ENCODE measurements at places on chromosomes 16 and 17.

DNA sequence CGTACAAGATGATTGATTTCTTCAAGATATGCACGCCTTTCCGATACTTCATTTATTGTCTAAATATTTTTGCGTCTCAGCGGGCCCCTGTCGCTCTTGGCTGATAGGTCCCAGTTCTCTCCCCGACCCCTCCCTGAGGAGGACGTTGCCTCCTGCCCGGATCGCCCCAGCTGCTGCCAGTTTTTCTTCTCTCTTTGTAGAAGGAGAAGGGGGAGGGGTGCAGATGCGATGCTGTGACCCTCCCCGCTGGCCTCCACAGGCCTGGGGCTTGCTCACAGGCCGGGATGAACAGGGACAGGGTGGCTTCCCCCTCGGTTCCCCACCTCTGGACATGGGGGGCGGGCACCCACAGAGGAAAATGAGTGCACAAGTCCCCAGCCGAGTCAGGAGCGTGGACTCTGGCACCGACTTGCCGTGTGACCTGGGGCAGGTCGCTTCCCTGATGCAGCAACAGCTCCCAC lies 53.6 kb upstream of the ZC3H18 start:
- no peak for DNase-seq

- DNase-seq: no peak
These were observed 2.1 kb upstream of the SMIM22 start for GRCh38 chr16:4792951-4793513.

- DNase-seq: no peak
These were observed 77.2 kb downstream of the KATNIP start for GRCh38 chr16:27627136-27627535.

DNA sequence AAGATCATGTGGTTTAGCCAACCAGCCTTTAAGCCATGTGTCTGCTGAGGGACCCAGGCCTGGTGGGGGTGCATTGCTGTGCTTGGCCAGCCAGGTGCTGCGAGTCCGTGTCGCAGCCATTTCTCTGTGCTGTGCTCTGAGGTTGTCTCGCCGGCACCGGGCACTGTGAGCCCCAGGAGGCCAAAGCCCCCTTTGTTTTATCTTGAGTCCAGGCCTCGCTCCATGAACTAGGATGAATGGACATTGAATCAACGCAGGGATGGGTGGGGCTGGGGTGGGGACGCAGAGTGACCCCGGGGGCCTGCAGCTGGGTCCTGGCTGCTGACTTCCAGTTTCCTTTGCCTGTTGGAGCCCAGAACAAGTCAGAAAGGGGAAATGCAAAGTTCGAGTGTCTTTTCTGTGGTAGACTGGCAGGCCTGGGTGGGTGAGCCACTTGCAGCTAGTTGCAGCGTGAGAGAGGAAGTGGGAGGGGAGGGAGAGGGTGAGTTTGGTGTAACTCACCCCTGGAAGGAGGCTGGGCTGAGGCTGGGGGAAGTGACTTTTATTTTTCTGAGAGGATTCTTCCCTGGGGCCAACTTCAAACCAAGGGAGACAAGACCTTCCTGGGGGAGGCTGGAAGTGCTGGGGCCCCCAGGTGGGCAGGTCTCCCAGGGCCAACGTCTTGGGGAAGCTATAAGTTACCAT lies 324.7 kb downstream of the SEC14L1 start:
- DNase-seq: peak; percentile 90

DNA sequence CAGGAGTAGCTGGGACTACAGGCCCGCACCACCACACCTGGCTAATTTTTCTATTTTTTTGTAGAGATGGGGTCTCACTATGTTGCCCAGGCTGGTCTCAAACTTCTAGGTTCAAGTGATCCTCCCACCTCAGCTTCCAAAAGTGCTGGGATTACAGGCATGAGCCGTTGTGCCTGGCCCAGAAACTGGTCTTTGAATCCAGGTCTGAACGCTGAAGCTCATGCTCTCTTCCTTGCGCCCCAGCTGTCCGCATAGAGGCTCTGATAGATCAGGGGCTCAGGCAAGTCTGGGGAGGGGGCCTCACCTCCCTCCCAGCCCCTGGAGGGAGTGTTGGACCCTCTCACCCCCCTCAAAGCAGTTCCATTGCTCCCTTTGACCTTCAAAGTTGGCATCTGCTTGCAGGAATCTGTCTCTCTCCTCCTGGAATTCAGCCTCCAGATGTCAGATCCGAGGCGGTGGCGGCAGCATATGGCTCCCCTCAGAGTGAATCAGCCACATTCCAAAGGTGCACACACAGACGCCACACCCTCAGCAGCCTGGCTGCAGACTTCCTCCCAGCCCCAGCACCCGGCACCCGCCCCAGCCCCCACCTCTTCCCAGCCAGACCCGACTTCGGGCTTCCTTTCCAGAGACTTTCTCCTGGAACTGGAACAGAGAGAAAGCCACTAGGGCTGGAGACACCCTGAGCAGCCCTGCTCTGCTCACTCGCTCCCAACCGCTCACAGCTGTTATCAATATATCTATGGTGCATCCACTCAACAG lies 16.9 kb upstream of the GLIS2 start:
- no peak for DNase-seq

DNA sequence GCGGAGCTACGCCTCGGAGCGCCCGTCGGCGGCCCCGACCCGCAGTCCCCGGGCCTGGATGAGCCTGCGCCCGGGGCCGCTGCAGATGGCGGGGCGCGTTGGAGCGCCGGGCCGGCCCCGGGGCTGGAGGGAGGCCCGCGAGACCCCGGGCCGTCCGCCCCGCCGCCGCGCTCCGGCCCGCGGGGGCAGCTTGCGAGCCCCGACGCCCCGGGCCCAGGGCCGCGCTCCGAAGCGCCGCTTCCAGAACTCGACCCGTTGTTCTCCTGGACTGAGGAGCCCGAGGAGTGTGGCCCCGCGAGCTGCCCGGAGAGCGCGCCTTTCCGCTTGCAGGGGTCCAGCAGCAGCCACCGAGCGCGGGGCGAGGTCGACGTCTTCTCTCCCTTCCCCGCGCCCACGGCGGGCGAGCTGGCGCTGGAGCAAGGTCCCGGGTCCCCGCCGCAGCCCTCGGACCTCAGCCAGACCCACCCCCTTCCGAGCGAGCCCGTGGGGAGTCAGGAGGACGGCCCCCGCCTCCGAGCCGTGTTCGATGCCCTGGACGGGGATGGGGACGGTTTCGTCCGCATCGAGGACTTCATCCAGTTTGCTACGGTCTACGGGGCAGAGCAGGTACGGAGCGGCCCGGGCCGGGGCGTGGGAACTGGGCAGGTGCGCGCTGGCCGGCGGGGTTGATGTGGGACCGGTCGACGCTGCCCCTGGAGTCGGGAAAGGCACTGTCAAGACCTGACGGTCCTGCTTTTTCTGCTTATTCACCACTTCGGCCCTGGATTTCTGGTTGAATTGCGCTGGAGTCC lies 861 bp downstream of the RAB11FIP3 start:
- DNase-seq: peak; percentile 33

DNA sequence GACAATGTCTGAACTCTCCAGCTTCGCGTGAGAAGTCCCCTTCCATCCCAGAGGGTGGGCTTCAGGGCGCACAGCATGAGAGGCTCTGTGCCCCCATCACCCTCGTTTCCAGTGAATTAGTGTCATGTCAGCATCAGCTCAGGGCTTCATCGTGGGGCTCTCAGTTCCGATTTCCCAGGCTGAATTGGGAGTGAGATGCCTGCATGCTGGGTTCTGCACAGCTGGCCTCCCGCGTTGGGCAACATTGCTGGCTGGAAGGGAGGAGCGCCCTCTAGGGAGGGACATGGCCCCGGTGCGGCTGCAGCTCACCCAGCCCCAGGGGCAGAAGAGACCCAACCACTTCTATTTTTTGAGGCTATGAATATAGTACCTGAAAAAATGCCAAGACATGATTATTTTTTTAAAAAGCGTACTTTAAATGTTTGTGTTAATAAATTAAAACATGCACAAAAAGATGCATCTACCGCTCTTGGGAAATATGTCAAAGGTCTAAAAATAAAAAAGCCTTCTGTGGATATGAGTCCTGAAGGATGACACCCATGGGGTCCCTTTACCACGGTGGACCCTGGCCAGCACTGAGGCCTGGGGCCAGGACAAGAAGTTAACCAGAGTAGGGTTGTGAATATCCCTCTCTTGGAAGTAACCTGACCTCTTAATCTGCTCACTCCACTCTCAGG lies 10.5 kb upstream of the ITGAD start:
- DNase-seq: peak; percentile 91

DNA sequence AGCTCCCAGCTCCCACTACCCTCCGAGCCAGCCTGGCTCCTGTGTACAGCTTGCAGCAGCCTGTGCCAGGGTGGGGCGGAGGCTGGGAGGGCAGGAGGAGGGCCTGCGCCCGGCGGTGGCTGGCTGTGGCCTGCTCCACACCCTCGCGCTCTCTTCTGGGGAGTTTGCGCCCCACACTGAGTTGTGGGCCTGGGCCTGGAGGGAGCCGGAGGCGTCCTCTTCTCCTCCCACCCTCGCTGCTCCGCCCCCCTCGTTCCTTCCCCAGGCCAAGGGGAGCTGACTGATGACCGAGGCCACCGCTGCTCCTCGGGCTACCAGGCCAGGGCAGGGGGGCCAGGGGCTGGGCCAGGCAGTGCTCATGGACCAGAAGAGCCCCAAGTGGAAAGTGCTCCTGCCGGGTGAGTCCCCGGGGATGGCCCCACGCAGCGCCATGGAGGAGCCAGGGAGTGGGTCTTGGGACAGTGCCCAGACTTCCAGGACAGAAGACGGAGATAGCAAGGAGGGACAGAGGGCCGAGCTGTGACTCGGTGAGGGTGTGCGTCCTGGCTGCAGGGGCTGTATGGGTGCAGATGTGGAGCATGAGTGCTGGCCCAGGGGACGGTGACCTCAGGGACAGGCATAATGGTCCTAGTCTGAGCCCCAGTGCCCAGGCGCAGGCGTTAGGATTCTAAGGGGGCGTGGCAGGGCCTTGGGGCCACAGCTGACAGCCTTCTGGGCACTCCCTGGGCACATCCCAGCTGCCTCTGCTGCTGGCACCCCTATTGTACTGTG lies 242.1 kb upstream of the GSE1 start:
- DNase-seq: no peak

- DNase-seq: no peak
These were observed 18.3 kb downstream of the TMEM94 start for GRCh38 chr17:75474736-75475135.

GRCh38 chr17:79338152-79338551 lies 263.5 kb downstream of the ENGASE start:
- no peak for DNase-seq

DNA sequence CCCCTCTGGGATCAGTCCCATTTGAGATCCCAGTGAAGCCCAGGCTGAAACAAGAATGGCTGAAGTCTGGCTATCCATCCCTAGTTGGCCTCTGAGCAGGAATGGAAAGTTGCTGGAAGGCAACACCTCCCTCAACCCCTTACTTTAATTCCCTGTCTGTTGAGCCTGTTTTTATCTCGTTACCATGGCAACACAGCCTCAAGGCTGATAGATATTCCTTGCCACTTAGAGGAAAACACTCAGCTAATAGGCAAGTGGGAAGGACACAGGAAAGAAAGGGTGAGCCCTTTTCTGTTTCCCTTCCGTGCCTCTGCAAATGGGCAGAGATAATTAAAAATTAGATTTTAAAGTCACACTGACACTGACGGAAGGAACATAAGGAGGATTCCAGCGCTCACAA lies 75.5 kb upstream of the CLEC3A start:
- DNase-seq: no peak

- DNase-seq: no peak
These were observed 67.5 kb upstream of the KCTD5 start for GRCh38 chr16:2614761-2615191.

- DNase-seq: peak; percentile 86
These were observed at the start of gene RNF135 for GRCh38 chr17:30970831-30971567. Gene RNF135, plus strand, starts transcription at chr17:30971039. Its CDS starts 35 bp downstream, at chr17:30971074.
